ENCODE measurements at places on chromosomes 5 and 9. TPM values are rescaled to one million over a fixed set of nuclear protein-coding genes. Genes with fewer than 3 reads are reported as not detected.
A peak's percentile ranks its signal among the peaks of the same experiment; 100 is the strongest.

DNA sequence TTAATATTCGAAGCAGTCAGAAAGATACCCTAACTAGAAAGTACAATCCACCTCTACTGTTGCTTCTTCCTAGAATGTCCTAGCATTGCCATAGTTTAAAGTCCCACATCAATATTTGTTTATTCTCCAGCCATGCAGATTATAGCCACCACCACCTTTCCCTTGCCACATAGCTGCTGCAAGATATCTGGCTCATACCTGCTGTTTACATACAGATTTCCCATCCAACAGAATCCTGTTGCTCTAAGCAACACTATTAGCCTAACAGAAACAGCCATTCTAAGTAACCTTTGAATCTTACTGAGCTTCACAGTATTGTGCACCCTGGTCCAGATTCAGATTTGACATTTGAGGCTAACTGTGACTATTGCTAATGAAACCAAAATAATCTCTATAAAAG is 45.6 kb downstream of the GNAQ start:
- DNase-seq, result no peak
- H3K4me1 ChIP-seq, result peaks cover 33% of the 10 kb centered on the region
- no peak overlapping the region for H3K27ac ChIP-seq
- H3K4me3 ChIP-seq, result no peak overlapping the region
- no peaks in the 10 kb centered on the region for H3K27me3 ChIP-seq

DNA sequence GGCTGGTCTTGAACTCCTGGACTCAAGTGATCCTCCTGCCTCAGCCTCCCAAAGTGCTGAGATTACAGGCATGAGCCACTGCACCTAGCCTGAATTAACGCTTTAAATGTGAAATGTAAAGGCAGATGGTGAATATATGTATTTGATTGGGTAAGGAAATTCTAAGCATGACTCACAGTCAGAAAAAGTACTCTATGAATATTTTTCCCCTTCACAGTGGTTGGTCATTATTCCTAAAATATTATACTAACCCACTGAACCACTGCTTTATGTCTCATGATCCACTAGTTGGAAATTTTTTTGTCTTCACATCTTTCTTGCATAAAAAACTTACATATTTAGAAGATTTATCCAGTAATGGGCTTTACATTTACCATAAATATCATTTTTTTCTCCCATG is 14.5 kb upstream of the TENT4A start:
- H3K27me3 ChIP-seq, result no peaks in the 10 kb centered on the region
- H3K27ac ChIP-seq, result no peak overlapping the region
- no peak for DNase-seq
- peaks cover 23% of the 10 kb centered on the region for H3K4me1 ChIP-seq

GRCh38 chr5:179368126-179368805 is 23.0 kb upstream of the ADAMTS2 start:
- no peak overlapping the region for H3K4me3 ChIP-seq
- no peaks in the 10 kb centered on the region for H3K36me3 ChIP-seq
- no peaks in the 10 kb centered on the region for H3K27me3 ChIP-seq

DNA sequence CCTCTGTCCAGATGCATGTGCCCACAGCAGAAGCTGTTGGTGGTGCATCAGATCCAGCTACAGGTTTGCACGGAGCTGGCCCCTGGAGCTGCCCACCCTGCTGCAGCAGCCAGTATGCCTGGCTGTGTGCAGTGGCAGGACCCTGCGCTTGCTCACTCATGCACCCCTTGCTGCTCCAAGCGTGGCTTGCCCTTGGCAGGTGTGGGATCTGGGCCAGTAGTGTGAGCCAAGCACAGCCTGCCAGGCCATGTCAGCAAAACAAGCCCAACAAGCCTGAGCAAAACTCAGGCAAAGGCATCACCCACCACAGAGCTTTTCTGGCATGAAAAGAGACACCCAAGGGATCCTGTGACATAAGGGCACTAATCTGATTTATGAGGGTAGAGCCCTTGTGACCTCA is 18.3 kb upstream of the ECPAS start:
- H3K27me3 ChIP-seq, result no peaks in the 10 kb centered on the region
- no peaks in the 10 kb centered on the region for H3K36me3 ChIP-seq
- DNase-seq, result no peak
- H3K27ac ChIP-seq, result no peak overlapping the region
- no peaks in the 10 kb centered on the region for H3K4me1 ChIP-seq
- no peak overlapping the region for H3K4me3 ChIP-seq

DNA sequence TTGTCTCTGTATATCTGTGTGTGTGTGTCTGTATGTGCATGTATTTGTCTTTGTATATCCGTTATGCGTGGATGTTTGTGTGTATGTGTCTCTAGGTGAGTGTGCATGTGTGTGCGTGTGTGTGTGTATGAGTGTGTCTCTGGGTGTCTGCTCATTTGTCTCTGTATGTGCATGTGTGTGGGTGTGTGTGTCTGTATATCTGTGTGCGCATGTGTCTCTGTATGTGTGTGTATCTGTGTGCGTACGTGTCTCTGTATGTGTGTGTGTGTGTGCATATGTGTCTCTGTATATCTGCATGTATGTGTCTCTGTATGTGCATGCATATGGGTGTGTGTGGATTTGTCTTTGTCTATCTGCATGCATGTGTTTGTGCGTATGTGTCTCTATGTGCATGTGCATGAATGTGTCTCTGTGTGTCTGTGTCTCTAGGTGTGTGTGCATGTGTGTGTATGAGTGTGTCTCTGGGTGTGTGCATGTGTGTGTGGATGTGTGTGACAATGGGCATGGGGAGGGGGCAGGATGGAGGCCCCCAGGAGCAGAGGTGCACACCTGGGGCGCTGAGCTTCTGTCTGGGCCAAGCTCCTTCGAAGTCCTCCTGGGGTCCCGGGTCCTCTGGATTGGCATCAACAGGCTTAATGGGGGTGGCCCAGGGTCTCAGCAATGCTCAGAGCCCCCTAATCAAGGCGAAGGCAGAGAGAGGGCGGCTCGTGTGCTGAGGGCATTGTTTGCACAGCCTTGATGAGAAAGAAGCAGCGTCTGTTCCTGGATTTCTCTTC is 373.4 kb upstream of the IRX4 start:
- no peak overlapping the region for H3K4me3 ChIP-seq
- DNase-seq, result no peak
- 0 out of 2 replicates have a peak, but pooled peaks cover 4% of the 10 kb centered on the region for H3K4me1 ChIP-seq
- no peaks in the 10 kb centered on the region for H3K27me3 ChIP-seq
- H3K27ac ChIP-seq, result no peak overlapping the region
- no peaks in the 10 kb centered on the region for H3K36me3 ChIP-seq

- H3K4me3 ChIP-seq, result no peak overlapping the region
- DNase-seq, result no peak
- H3K27me3 ChIP-seq, result peaks cover 61% of the 10 kb centered on the region
Measured at GRCh38 chr9:79357616-79358015, 214.1 kb upstream of the TLE4 start.

- peaks cover 15% of the 10 kb centered on the region for H3K4me1 ChIP-seq
- DNase-seq, result no peak
- no peaks in the 10 kb centered on the region for H3K36me3 ChIP-seq
- H3K27me3 ChIP-seq, result no peaks in the 10 kb centered on the region
- H3K4me3 ChIP-seq, result no peak overlapping the region
- H3K27ac ChIP-seq, result no peak overlapping the region
Measured at GRCh38 chr9:79387101-79387835, 184.5 kb upstream of the TLE4 start.

GRCh38 chr5:90557871-90558270 is 726 bp upstream of the ADGRV1 start:
- H3K4me3 ChIP-seq, result peak overlapping the region; percentile 92
- H3K27me3 ChIP-seq, result no peaks in the 10 kb centered on the region
- no peaks in the 10 kb centered on the region for H3K36me3 ChIP-seq
- no peak for DNase-seq
- peak overlapping the region; percentile 97 for H3K27ac ChIP-seq
- H3K4me1 ChIP-seq, result peaks cover 72% of the 10 kb centered on the region

DNA sequence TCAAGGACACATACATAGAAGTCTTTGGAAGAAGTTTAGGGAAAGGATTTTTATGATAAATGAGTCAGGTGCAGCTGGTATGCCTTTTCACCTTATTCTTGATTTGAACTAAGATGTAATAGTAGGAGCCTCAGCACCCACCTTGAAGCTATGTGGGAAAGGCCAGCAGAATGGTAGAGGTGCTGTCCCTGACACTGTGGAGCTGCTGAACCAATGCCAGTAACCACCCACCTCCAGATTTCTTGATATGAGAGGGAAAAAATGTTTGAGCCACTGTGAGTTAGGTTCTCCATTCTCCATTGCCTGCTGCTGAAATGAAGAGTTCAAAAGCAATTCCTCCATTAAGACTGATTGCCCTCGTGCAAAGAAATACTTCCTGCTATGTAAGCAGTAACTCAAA is 12.2 kb upstream of the HMGCR start:
- H3K36me3 ChIP-seq, result no peaks in the 10 kb centered on the region
- no peaks in the 10 kb centered on the region for H3K27me3 ChIP-seq
- H3K27ac ChIP-seq, result no peak overlapping the region
- no peak for DNase-seq
- no peak overlapping the region for H3K4me3 ChIP-seq

DNA sequence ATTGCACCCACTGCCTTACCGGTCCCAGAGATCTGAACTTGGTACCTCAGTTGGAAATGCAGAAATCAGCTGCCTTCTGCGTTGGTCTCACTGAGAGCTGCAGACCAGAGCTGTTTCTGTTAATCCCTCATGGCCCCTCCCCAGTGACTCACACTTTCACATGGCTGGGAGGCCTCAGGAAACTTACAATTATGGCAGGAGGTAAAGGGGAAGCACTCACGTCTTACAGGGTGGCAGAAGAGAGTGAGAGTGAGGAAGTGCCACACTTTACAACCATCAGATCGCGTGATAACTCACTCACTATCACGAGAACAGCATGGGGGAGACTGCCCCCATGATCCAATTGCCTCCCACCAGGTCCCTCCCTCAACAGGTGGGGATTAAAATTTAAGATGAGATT is 648.5 kb downstream of the MTRR start:
- no peak overlapping the region for H3K27ac ChIP-seq
- H3K36me3 ChIP-seq, result no peaks in the 10 kb centered on the region
- no peak overlapping the region for H3K4me3 ChIP-seq
- no peak for DNase-seq

DNA sequence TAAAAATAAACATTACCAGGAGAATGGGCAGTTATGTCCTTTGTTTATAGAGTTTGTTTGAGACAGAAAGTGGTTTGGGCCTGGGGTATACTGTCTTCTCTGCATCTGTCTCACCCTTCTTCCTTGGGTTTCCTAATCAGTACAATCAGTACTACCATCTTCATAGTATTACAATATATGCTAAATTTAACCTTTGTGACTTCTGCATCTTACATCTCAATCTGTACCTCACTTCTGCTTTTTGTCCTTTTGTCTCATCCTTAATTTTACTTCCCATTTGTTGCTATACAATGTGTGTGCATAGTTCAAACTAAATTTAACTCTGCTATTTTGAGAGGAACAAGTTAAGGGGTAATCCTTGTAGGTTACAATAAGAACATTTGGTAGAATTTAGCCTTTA is 19.6 kb downstream of the FBXO38 start:
- H3K36me3 ChIP-seq, result peaks cover 63% of the 10 kb centered on the region
- peaks cover 10% of the 10 kb centered on the region for H3K4me1 ChIP-seq
- H3K27ac ChIP-seq, result no peak overlapping the region
- no peaks in the 10 kb centered on the region for H3K27me3 ChIP-seq

- peaks cover 32% of the 10 kb centered on the region for H3K36me3 ChIP-seq
- no peak overlapping the region for H3K27ac ChIP-seq
- H3K4me3 ChIP-seq, result no peak overlapping the region
- no peaks in the 10 kb centered on the region for H3K4me1 ChIP-seq
- no peaks in the 10 kb centered on the region for H3K27me3 ChIP-seq
Measured at GRCh38 chr5:69268899-69269298, 34.2 kb downstream of the CDK7 start.

DNA sequence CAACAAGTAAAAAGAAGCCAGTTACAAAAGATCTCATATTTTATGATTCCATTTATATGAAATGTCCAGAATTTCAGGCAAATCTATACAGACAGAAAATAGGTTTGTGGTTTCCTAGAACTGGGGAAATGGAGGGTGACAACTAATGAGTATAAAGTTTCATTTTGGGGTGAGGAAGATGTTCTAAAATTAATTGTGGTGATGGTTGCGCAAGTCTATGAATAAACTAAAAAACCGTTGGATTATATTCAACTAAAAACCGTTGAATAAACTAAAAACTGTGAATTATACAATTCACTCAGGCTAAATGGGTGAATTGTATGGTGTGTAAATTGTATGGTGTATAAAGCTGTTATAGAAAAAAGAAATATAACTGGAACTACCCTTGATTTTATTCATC is 47.6 kb downstream of the ADAMTS6 start:
- no peak for DNase-seq
- H3K36me3 ChIP-seq, result peaks cover 8% of the 10 kb centered on the region
- H3K27me3 ChIP-seq, result no peaks in the 10 kb centered on the region
- peaks cover 6% of the 10 kb centered on the region for H3K4me1 ChIP-seq
- no peak overlapping the region for H3K27ac ChIP-seq
- no peak overlapping the region for H3K4me3 ChIP-seq

GRCh38 chr5:155529362-155529761 is 515.8 kb downstream of the KIF4B start:
- no peak for DNase-seq
- no peak overlapping the region for H3K4me3 ChIP-seq

DNA sequence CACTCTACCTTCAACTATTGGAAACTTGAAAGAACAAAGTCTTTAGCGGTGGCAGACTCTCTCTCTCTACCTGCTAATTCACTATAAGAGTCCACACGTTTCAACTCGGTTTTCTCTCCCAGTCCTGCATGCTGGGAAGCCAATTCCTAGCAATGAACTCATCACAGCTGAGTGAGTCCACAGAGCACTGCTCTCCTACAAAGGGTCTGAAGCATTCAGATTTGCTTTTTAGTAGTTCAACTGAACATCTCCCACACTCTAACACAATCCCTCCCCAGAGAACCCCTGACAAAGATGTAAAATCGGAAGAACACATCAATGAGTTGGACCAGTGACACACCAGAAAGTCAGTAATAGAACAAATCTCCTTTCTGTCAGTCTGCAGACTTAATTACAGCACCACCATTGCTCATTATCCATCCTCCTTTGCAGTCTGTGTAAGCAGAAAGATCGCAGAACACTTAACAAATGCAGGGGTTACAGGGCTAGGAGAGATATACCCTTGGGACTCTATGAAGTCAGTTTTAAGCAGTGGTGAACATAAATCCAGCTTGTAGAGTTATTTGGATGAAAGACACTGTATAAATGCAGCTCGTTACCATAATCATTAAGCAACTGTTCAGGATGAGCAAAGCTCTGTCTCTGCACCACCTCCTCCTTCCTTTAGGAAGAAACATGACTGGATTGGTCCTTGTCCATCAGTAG is 353.4 kb upstream of the GRIA1 start:
- H3K4me3 ChIP-seq, result no peak overlapping the region
- peaks cover 5% of the 10 kb centered on the region for H3K4me1 ChIP-seq
- H3K36me3 ChIP-seq, result no peaks in the 10 kb centered on the region
- H3K27ac ChIP-seq, result no peak overlapping the region
- H3K27me3 ChIP-seq, result no peaks in the 10 kb centered on the region

GRCh38 chr5:66945389-66946349 is 250.9 kb downstream of the CD180 start:
- no peak for DNase-seq
- no peak overlapping the region for H3K27ac ChIP-seq
- no peaks in the 10 kb centered on the region for H3K36me3 ChIP-seq
- peaks cover 16% of the 10 kb centered on the region for H3K4me1 ChIP-seq
- H3K27me3 ChIP-seq, result no peaks in the 10 kb centered on the region

GRCh38 chr9:16345902-16346301 is 524.6 kb downstream of the BNC2 start:
- no peak overlapping the region for H3K4me3 ChIP-seq
- no peak for DNase-seq
- no peaks in the 10 kb centered on the region for H3K27me3 ChIP-seq
- no peaks in the 10 kb centered on the region for H3K36me3 ChIP-seq
- peaks cover 6% of the 10 kb centered on the region for H3K4me1 ChIP-seq

Gene GMCL2
- not detected for total RNA-seq

Gene SCGB3A2
- total RNA-seq, result 57.3 TPM

Gene SNCAIP
- 9.7 TPM for total RNA-seq

Gene FKTN
- total RNA-seq, result 14.5 TPM

Gene RCL1
- total RNA-seq, result 25.3 TPM

All from WTC11 (cell line).